Right lobe of liver (tissue), 6 donors: ENCODE measurements at places on chromosomes 1 and 21. TPM values are rescaled to one million over a fixed set of nuclear protein-coding genes. Genes with fewer than 3 reads are reported as not detected.

The TNFRSF8 gene
- 0.19 TPM for total RNA-seq

DNA sequence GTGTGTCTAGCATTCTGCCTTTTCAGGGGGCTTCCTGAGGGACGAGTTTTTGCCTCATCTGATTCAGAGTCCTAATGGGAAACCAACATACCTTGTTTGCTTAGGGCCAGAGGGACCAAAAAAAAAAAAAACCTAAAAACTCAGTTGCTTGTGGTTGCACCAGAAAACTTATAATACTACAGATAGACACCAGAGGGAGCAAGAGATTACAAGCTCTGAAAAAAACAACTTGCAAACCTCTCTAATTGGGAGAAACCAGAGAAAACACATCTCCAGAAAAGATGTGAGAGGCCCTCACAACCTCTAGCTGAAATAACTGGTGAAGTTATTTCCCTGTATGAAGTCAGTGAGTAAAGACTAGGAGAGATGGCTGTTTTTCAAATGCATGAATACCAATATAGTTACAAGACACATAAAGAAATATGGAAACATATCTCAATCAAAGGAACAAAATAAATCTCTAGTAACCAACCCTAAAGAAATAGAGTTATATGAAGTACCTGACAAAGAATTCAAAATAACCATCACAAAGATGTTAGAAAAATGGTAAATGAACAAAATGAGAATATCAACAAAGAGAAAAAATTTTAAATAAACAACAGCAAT, 233.7 kb upstream of the NFIA start:
- DNase-seq: no peak
- H3K36me3 ChIP-seq: no peaks in the 10 kb centered on the region
- no peak overlapping the region for H3K4me3 ChIP-seq
- H3K27me3 ChIP-seq: no peaks in the 10 kb centered on the region
- H3K4me1 ChIP-seq: no peaks in the 10 kb centered on the region

GRCh38 chr1:22210636-22211035, 67.7 kb upstream of the WNT4 start:
- H3K27me3 ChIP-seq: peaks cover 31% of the 10 kb centered on the region
- H3K27ac ChIP-seq: no peak overlapping the region
- H3K36me3 ChIP-seq: no peaks in the 10 kb centered on the region
- no peak for DNase-seq
- no peak overlapping the region for H3K4me3 ChIP-seq
- H3K4me1 ChIP-seq: no peaks in the 10 kb centered on the region

DNA sequence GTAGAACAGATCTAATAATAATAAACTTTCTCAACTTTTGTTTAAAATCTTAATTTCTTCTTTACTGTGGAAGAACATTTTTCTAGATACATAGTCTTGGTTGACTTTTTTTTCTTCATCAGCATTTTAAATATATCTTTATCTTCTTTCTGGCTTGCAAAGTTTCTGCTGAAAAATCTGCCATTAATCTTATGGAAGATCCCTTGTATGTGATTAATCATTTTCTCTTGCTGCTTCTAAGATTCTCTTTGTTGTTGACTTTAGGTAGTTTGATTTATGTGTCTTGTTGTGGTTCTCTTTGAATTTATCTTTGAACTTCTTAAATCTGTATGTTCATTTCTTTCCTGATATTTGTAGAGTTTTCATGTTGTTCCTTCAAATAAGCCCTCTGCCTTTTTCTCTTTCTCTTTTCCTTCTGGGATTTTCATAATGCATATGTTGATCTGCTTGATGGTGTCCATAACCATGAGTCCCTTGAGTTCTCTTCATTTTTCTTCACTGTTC, 657.6 kb upstream of the CXADR start:
- H3K27me3 ChIP-seq: no peaks in the 10 kb centered on the region
- H3K27ac ChIP-seq: no peak overlapping the region
- no peaks in the 10 kb centered on the region for H3K36me3 ChIP-seq
- DNase-seq: no peak

- no peaks in the 10 kb centered on the region for H3K27me3 ChIP-seq
- peaks cover 53% of the 10 kb centered on the region for H3K4me1 ChIP-seq
- peak; percentile 91 for DNase-seq
- no peak overlapping the region for H3K27ac ChIP-seq
Observed at GRCh38 chr1:84724128-84724860, 34.0 kb upstream of the SSX2IP start.

- no peaks in the 10 kb centered on the region for H3K4me1 ChIP-seq
- H3K36me3 ChIP-seq: no peaks in the 10 kb centered on the region
- no peak for DNase-seq
- H3K27me3 ChIP-seq: no peaks in the 10 kb centered on the region
Observed at GRCh38 chr1:240107058-240107684, 15.5 kb downstream of the FMN2 start.

The ZNF281 gene
- 13.6 TPM for total RNA-seq

The HMGN2 gene
- total RNA-seq: 99.6 TPM

DNA sequence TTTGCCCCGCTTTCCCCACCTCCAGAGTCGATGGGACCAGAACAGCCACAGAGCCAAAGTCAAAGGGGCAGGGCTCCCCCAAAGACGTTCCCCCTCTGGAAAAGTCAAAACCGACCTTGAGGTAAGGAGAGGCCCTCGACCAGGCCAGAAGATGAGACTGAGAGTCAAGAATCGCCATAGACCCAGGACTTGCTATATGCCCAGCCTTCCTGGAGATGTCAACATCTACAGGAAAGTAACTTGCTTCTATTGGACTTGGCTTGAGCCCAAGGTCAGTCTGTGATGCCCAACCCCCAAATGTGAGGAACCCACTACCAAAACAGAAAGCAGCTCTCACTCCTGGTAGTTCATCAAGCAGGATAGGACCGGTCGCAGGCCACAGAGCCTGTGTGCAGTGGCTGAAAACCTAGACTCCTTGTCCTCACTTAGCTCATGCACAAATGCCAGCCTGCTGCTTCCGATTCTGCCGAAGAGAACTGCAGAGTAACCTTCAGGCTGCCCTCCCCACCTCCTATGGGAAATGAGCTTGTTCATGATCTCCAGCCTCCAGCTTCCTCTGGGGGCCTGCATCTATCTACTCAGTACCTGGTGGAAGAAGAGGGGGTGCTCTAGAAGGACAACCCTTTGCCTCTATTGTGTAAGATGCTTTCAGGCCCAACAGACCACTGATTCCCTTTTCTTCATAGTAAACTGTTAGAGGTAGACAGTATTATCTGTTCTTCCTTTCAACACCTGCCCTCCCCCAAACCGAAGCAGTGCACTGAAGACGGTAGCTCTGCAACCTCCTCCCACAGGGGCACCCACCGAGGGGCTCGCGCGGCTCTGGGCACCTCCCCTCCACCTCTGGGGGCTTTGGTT, 1.4 kb downstream of the ACOT7 start:
- H3K4me1 ChIP-seq: peaks cover 4% of the 10 kb centered on the region
- H3K4me3 ChIP-seq: peak overlapping the region; percentile 63
- no peak overlapping the region for H3K27ac ChIP-seq
- H3K36me3 ChIP-seq: no peaks in the 10 kb centered on the region
- H3K27me3 ChIP-seq: no peaks in the 10 kb centered on the region

DNA sequence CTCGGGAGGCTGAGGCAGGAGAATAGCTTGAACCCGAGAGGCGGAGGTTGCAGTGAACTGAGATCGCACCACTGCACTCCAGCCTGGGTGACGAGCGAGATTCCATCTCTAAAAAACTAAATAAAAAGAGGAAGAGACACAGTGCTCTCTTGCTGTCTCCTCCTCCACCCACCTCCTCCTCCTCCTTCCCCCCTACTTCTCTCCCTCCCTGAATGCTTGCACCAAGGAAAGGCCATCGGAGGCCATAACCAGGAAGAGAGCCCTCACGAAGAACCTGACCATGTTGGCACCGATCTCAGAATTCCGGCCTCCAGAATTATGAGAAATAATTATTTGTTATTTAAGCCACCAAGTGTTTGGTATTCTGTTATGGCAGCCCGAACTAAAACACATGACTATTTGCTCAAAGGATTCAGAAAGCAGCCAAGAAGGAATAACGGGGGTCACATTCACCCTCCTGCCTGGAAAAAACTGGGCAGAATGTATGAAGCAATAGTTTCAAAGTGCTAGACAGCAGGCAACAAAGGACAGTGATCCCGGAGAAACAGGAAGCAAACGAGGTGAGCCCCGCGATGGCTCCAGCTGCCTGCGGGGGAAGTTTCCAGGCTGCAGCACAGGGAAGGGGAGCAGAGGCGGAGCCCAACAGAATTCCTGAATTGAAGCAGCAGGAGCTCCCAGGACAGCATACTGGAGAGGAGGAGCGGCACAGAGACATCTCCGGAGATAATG, 35.8 kb downstream of the LDLRAD1 start:
- H3K27me3 ChIP-seq: no peaks in the 10 kb centered on the region
- no peaks in the 10 kb centered on the region for H3K36me3 ChIP-seq
- peaks cover 19% of the 10 kb centered on the region for H3K4me1 ChIP-seq
- H3K27ac ChIP-seq: peak overlapping the region; percentile 68
- peak; percentile 72 for DNase-seq
- peak overlapping the region; percentile 60 for H3K4me3 ChIP-seq

The GSTM5 gene
- 0.19 TPM for total RNA-seq
